Gastroesophageal sphincter (tissue), 4 donors: ENCODE measurements at places on chromosomes 13 and 19. TPM values are rescaled to one million over a fixed set of nuclear protein-coding genes. Genes with fewer than 3 reads are reported as not detected.

The ZBTB32 gene
- total RNA-seq: 0.31 TPM

The BICRA gene
- total RNA-seq: 29.1 TPM

The KCTD4 gene
- total RNA-seq: not detected

The CNFN gene
- not detected for total RNA-seq

The PRR36 gene
- not detected for total RNA-seq

The ZNF626 gene
- total RNA-seq: 13.3 TPM

The ATF5 gene
- 13.2 TPM for total RNA-seq

The ADPRHL1 gene
- 33.8 TPM for total RNA-seq

The GPR183 gene
- total RNA-seq: 11.5 TPM

The ZNF285 gene
- 4.9 TPM for total RNA-seq

The FUT2 gene
- total RNA-seq: 3.4 TPM

The CEACAM21 gene
- not detected for total RNA-seq

The KLK2 gene
- total RNA-seq: not detected

The ZNF560 gene
- not detected for total RNA-seq

The CARS2 gene
- total RNA-seq: 58.0 TPM
